Heart left ventricle (tissue), 16 donors: ENCODE measurements at places on chromosomes 4 and X.

DNA sequence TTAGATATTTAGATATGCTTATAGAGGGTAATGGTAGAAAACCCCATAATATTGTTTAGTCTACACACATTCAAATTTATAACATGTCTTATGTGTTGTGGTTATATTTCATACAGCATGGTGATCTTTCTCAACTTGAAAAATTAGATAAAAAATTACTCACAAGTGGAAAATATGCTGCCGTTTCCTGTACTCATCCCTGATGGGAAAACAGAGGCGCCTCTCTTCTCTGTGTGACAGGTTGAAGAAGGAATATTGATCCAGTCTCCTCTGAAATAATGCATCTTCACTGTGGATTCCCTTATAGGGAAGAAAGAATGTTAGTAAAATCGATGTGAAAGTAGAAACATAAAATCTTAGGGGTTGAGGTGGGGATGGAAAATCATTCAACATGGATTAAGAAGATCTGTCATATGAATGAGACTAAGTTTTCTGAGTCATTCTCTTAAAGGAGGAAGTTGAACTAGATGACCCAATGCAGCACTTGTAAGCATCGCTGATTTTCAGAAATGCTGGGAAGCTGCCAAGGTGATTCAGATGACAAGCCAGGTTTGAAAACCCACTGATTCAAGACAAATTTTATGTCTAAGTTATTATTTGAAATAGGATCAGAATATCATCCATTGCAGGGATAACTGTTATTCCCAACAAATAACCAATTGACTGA lies 70.7 kb downstream of the ANKRD50 start:
- DNase-seq = no peak

GRCh38 chr4:2416564-2417225 lies 1.8 kb downstream of the ZFYVE28 start:
- no peak for DNase-seq

GRCh38 chr4:56870946-56871345 lies 36.8 kb upstream of the REST start:
- no peak for DNase-seq

- DNase-seq = no peak
These were observed 241.2 kb downstream of the ARHGAP24 start for GRCh38 chr4:85715991-85716737.

GRCh38 chr4:24417206-24417605 lies 167.1 kb downstream of the DHX15 start:
- DNase-seq = no peak

- no peak for DNase-seq
These were observed 1.2 kb upstream of the PHKA2 start for GRCh38 chrX:18985186-18985435.

- no peak for DNase-seq
These were observed 10.3 kb downstream of the ZDHHC9 start for GRCh38 chrX:129833153-129833990.

GRCh38 chrX:16573781-16574180 lies 76.2 kb upstream of the S100G start:
- no peak for DNase-seq

DNA sequence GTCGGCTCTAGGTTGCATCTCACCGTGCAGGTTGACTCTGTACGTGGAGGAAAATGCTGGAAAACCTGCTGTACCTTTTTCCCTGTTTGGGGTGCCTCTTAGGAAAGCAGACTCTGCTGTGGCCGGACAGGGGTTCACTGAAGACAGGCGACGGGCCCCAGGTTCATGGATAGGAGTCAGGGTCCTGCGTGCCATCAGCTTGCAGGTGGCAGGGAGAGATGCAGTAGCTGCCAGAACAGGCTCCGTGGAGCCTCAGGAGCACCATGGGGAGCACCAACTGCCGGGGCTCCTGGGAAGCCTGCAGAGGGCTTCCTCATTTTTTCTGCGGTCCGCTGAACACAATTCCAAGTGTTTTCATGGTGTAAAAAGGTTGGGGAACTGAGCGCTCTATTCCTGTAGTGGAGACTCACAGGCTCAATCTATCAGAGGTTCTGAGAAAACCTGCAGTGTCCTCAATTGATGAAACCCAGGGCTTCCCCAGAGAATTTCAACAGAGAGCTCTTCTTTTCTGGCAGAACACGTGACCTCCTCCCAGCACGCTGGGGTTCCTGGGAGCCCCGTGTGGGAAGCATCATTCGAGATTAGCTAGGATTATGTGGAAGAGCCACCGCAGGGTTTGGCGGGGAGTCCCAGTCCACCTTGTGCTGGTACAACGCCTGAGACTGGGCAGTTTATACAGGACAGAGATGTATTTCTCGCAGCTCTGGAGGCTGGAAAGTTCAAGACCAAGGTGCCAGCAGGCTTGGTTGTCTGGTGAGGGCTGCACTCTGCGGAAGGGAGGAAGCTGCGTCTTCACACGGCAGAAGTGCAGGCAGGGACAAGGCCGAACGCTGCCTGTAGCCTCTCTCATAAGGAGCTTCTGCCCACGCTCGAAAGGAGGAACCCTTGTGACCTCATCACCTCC lies 1.6 kb downstream of the HTRA3 start:
- no peak for DNase-seq

DNA sequence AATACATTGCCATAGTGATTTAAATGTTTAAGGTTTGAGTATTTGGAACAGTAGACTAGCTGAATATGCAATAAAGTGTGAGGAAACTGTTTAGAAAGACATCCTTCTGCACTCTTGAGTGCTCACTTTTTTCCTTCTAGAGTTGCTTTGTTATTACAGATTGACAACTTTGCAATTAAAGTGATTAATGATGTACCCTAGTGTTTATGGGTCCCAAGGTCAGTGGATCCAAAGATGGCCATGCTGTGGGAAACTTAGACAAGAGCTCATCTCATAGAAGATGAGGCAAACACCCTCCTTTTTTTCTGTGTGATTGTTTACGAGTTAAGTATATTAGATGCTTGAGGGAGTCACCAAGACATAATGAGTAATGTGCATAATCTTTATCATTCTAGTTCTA lies 118.8 kb downstream of the PDLIM5 start:
- DNase-seq = no peak

DNA sequence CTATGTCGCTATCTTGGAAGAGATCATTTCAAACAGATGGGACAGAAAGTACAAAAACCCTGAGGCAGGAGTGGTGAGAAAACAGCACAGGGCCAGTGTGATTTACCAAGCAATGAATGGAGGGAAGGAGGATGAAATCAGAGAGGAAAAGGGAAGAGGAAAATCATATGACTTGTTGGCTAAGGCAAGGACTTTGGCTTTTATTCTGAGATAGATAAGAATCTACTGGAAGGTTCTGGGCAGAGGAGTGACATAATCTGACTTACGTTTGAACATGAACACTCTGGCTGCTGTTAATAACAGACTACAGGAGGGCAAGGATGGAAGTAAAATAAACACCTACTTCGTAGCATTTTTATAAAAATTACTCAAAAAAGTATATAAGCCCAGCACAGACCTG lies 207.8 kb upstream of the SLC7A11 start:
- no peak for DNase-seq

DNA sequence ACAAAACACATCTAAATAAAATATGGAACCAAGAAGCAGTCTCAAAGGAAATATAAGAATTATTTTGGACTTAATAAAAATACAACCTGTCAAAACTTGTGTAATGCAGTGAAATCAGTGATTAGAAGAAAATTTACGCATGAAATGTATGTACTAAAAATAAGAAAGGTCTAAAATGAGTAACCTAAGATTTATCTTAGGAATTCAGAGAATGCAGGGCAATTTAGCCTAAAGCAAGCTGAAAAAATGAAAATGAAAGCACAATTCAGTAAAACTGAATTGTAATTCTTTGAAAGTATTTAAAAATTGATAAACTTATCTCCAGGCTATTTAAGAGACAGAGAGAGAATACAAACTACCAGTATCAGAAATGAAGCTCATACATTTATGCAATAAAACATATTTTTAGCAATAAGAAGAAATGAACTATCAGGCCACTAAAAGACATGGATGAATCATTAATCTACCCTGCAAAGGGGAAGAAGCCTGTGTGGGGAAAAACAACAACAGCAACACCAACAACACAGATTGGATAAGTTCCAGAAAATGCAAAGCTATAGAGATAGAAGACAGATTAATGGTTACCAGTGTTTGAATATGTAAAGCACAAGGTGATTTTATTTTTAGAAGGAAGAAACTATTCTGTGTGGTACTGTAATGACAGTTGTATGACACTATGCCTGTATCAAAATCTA lies 442.0 kb upstream of the ADGRL3 start:
- no peak for DNase-seq

- no peak for DNase-seq
These were observed 116.4 kb downstream of the PPA2 start for GRCh38 chr4:105357258-105357980.

GRCh38 chr4:153620352-153620751 lies 63.7 kb upstream of the TLR2 start:
- no peak for DNase-seq

DNA sequence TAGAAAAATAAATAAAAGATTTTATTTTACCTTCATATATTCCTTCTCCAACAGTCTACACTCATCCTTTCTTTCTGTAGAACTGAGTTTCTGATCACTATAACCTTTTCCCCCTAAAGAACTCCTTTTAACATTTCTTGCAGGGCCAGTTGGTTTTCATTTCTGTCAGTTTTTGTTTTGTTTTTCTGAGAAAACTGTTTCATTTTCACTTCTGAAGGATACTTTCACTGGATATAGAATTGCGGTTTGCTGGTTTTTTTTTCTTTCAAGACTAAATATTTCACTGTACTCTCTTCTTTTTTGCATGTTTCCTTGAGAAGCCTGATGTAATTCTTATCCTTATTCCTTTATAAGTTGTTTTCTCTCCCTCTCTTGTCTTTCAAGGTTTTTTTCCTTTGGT lies 90.4 kb upstream of the EOLA2 start:
- no peak for DNase-seq

DNA sequence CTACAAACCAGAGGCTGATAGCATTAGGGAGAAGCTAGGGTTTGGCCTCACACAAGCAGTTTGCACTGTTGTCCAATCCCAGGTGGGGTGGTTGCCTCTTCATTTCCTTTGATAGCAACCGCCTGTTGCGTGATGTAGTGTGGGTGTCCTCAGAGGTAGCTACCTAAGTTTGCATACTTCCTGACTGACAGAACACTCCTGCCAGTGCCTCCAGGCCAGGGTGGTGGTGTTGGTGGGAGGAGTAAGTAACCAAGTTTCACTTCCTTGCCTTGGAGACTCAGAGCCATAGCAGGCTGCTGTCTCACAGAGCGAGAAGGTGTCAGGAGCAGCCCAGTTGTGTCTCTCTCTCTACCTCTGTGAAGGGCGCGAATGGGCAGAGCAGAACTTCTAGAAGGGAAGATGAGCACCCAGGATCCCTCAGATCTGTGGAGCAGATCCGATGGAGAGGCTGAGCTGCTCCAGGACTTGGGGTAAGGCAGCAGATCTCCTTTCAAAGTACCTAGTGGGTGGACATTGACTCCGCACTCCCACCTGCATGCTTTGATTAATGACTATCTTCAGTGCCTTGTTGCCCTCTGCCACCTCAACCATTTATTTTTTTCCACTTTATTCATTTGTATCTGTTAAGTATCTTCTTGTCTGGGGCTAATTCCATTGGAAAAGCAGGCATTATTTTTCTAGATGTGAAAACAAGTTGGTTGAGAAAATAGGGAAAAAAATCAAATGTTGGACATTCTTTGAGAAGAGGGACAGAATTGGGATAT lies at the start of gene DAPP1:
Gene DAPP1, plus strand, starts transcription at position 283 of the 764 bp plus-strand sequence. Its CDS starts 87 bp downstream, at position 370.
- DNase-seq = peak; percentile 49

DNA sequence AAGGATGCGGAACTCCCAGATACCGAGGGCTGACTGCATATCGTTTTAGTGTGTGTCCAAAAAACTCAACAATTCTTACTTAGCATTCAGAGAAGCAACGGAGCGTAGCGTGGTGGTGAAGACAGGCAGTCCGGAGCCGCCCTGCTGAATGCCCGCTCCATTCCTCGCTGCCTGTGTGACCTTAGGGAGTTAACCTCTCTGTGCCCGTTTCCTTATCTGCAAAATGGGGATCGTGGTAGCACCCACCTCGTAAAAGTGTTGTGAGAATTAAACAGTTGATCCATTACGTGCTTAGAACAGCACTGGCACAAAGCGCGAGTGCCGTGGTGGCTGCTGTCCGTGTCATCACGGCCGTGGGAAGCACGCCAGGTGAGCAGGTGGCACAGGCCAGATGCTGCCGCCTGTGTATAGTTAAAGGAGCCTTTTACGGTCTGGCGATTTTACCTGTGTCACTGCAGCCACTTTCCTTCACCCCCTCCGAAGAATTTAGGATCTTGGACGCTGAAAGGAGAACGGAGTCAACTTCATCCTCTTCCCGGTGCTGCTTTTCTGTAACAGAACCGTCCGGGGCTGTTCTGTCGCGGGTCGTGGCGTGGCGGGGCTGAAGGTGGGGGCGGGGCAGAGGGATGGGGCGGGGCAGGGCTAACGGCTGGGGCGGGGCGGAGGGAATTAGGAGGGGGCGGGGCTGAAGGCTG lies 885 bp downstream of the CCDC110 start:
- peak; percentile 66 for DNase-seq

- no peak for DNase-seq
These were observed 39.7 kb downstream of the CPLX1 start for GRCh38 chr4:786074-786741.

- no peak for DNase-seq
These were observed 1473.4 kb downstream of the RPA4 start for GRCh38 chrX:98357146-98357545.

DNA sequence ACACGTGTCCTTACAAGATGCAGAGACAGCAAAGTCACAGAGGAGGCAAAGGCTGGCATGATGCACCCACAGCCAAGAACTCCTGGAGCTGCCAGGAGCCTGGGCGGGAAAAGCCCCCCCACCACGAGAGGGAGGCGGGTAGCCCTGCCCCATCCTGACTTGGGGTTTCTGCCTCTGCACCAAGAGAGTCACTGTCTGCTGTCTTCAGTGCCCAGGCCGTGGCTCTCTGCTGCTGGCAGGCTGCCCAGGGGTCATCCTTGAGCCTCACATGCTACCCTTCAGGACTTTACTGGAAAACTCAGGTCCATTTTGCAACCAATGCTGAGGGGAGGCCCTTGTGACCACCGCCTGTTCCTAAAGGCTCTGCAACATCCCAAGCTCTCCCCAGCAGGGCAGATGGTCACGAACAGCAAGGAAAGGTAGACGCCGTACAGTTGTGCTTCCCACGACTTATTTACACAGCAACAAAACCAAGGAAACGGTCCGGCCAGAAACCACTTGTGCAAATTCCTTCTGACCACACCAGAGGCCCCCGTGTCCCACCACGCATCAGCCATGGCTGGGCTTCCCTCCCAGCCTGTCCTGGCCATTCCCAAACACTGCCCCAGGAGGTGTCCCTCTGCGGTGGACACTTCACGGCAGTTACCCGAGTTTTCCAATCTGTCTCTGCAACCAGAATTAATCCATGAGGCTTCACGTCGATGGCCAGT lies 56.9 kb downstream of the ACOX3 start:
- DNase-seq = no peak

DNA sequence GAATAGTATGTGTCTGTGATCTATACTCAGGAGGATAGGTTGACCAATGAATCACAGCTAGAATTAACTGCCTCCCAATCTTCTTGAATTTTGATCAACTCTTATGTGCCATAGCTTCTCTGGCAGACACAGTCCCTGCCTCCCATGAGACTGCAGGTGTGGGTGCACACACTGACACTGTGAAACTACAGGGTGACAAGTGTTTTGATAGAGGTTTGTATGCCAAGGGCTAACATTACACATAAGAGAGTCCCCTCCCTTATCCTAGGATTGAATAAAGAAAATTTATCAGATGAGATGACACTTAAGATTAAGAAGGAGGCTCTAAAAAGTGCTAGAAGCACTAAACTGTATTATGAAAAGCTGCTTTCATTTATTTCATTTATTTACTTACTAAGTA lies 218.4 kb upstream of the BMP3 start:
- DNase-seq = no peak
